ENCODE measurements at places on chromosomes 3 and 15.
A peak's percentile ranks its signal among the peaks of the same experiment; 100 is the strongest.

GRCh38 chr3:14388201-14388600 is 14.2 kb upstream of the SLC6A6 start:
- DNase-seq = no peak

DNA sequence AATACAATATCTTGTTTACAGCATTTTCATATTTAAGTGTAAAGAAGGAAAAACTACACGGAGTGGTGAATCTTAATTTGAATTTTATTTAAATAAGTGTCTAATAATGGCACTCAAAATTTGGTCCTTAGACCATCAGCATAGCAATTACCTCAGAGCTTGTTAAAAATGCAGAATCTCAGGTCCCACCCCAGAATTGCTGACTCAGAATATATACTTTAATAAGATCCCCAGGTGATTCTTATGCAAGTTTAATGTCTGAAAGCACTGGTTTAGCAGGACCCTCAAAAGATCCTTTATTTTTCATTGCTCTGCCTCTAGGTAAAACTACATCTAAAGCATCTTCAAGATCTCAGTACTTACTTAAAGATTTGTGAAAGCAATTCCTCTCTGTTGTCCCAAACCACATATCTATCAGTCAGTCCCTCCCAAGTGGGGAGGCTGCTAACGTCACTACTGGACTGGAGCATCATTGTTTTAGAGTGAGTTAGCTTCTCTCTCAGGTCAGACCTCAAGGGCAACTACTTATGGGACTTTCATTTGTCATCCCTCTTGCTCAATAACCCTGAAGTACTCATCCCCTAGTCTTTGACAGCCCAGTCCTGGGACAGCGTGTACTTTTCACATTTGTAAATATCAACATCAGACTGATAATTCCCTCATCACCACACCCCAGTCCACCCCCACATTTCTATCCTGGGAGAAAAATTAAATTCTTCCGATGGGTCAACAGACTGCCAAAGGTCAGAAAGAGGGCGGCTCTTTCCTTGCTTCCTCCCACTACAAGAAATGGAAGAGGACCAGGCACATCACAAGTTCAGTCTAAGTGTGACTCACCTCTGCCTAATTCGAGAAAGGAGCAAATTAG is 76.7 kb downstream of the CBLB start:
- no peak for DNase-seq

DNA sequence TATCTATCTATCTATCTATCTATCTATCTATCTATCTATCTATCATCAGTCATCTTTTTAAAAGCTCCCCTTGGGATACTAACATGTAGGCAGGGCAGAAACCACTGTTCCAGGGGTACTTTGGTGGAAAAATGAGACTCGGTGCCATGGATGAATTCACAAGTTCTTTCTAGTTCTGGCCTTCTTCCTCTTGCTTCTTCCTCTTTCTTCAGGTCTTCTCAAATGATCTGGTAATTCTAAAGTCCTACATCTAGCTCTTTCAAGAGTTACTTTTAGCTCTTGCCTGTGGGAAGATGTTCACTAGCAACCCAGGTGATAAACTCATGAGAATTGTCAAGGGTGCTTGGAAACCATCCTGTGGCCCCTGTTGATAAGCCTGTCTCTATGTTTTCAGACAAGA is 168.5 kb upstream of the TBC1D5 start:
- DNase-seq = no peak

- DNase-seq = no peak
These were observed 109.2 kb downstream of the CPNE4 start for GRCh38 chr3:131925571-131925970.

- no peak for DNase-seq
These were observed 44.0 kb downstream of the CD200 start for GRCh38 chr3:112376992-112377391.

DNA sequence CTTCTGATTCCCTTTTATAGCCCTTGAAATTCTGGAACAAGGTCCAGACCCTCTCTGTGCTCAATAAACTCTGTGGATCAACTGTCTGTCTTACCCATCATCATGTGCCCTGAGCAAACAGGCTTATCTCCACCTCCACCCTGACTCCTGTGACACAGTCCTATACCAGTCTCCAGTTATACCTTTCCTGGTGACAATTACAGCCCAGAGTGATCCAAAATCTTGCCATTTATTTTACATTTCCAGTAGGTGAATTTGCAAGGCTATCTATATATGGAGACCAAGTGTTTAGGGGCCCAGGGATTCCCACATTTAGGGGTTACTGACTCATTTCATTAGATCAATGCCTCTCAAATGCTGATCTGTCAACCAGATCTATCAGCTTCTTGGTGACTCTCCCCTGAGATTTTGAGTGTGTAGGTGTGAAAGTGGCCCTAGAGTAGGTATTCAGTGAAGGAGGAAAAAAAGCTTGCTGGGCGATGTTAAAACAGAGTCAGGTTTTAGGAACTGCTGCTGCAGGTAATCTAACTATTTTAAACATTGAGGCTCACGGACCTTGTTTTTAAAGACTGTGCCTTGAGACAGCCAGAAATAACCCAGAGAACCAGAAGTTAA is 229.6 kb upstream of the WNT5A start:
- DNase-seq = no peak

- DNase-seq = peak; percentile 56
These were observed 501 bp downstream of the DMXL2 start for GRCh38 chr15:51621936-51622603.

DNA sequence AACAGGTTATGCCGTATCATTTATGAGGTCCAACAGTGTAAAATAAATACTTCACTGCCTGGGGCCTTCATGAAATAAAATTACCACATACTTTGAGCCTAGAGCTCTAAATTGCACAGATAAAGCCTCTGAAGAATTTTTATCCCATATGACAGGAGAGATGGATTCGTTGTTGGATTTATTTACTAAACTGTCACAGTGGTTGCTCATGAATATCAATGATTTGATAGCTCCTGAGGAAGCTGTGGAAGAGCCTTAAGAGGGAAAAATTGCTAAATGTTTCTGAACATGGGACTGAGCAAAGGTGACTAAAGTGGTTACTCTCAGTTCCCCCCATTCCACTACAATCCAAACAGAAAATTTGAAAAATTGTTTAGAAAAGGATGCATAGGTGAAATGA is 558.9 kb upstream of the IL12A start:
- DNase-seq = no peak
